ENCODE measurements at places on chromosomes 5 and 9.

- DNase-seq, result no peak
Observed at GRCh38 chr5:36681711-36682110, 75.3 kb downstream of the SLC1A3 start.

DNA sequence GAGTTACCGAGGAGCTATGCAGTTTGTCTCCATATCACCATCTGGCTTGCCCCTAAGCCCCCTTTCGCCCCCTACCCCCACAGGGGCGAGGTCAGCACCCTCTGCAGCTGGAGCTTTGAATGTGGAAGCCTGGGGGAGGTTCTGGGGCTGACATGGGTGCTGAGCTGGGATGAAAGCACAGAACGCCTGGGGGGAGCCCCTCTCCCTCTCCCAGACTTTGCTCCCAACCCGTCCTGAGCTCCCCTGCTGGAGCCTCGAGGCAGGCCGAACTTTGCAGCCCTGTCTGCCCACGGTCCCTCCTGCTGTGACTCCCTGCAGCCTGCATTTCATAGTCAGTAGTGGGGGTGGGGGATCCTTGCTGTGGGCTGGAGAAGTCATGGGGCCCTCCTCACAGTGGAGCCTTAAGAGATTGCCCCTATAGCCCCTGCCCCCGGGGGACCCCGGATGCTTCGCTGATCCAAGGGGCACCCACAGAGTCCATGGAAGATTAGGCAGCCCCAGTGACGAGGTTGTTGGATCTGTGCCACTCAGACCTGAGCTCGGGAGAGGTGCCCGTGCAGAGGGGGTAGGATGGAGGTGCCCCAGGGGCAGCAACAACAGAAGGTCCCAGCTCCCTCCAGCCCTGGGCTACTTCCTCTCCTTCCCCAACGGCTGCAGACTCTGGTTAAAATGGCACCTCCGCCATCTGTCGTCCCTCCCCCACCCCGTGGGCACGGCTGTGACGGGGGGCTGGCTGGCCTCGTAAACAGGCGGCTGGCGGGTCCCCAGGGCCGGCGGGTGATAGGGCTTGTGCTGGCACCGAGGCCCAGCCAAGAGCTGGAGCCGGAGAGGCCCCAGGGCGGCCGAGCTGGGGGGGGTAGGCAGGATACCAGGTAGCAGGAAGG lies 162.0 kb downstream of the C9orf50 start:
- DNase-seq, result no peak

- no peak for DNase-seq
Observed at GRCh38 chr5:154813736-154814135, 36.7 kb downstream of the FAXDC2 start.

DNA sequence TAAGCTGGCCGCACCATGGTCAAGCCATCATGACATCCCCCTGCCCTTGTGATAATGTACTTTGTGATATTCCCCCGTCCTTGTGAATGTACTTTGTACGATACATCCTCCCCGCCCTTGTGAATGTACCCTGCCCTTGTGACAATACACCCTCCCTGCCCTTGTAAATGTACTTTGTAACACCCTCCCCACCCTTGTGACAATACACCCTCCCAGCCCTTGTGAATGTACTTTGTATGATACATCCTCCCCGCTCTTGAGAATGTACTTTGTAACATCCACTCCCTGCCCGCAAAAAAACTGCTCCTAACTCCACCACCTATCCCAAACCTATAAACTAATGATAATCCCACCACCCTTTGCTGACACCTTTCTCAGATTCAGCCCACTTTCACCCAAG lies 313.8 kb downstream of the CTNND2 start:
- DNase-seq, result no peak

DNA sequence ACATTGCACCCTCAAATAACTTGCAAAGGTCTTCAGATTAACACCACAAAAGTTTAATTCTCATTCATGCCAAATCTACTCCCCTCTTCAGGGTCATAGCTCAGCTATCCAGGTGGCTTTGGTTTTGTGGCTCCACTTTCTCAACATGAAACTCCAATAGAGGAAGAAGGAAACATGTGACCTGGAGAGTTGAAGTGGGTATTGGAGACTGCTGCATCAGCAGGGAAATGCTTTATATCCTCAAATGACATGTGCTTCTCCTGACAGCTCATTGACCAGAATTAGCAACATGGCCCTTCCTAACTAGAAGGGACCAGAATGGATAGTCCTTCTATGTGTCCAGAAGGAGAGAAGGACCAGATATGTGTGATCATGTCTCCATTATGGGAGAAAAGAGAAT lies 73.6 kb downstream of the TLR4 start:
- DNase-seq, result no peak

DNA sequence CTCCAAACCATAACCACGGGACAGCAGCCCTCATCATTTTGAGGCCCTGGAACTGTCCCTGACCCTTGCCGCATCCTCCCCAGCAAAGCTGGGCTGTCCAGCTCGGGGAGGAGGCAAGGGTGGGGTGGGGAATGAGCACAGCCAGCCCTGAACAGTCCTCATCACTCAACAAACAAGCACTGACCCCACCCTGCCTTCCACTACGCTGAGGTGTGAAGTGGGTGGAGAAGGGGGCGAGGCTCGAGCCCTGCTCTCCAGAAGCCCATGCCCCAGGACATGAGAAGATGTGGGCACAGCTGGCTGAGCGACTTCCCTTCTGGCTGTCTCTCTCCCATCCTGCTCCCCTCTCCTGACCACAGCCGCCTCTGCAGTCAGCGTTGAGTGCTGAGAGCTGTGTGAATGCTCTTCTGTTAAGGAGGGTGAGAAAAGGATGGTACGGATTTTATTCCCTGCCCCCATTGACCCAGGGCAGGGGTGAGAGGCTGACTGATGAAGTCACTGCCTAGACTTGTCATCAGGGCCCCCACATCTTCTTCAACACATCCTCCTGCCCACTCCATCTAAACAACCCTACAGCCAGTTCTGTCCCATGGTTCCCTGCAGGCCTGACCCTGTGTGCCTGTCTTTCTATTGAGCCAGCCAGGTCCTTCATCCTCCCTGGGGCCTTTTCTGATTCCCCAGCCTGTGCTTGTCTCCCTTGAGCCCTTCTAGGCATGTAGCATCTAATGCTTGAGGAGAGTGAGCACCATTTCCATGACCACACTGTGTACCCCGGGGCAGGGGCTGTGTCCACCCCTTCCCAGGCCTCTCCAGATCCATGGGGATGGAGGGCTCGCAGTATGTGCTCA lies 276.0 kb downstream of the FSTL4 start:
- DNase-seq, result no peak

GRCh38 chr5:179385914-179386313 lies 40.7 kb upstream of the ADAMTS2 start:
- no peak for DNase-seq

GRCh38 chr9:77605449-77606220 lies 42.5 kb downstream of the GNA14 start:
- DNase-seq, result no peak

DNA sequence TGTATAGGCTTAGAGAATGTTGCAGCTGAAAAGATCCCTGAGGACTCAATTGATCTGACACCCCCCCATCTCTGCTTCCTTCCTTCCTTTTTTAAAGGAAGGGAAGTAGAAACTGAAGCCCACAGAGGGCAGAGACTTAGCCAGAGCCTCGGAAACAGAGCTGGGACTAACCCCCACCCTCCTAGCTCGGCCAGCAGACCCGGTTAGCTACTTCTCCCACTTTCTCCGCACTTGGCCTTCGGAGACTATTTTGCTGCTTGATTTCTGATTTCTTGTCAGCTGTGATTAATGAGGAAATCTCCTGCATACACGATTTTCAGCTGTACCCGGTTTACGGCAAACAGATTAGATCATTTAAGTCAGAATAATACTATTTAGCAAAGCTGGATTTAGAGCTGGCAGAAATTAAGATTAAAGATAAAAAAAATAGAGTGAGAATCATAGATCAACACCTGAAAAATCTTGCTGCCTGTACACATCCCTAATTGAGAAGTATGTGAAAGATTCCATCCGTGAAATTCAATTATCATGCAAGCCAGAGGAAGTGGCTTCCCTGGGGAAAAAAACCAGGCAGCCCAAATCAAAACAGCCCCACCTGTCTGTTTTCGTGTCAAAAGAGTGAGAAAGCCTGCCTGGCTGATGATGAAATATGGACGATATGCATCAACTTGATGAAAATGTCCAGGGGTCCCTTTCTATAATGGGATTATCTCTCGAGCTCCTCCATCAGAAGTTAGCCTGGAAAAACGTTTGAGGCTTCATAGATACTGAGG lies 159.5 kb upstream of the SHB start:
- DNase-seq, result no peak

DNA sequence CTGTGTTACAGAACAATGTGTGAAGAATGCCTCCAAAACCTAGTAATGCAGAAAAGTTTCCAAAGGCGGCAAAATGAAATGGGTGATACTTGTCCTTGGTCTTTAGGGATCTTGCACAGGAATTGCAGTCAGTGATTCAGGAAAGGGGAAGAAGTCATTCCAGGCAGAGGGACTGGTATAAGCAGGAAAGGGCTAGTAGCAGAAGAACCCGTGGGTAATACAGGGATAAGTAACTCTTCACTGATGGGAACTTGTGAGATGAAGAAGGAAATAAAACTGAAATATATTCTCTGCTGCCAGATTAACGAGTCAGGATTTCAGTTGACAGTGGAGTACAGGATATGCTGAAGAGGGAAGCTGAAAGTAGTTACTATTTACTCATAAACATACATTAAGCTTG lies 1.2 kb downstream of the SRFBP1 start:
- DNase-seq, result no peak

GRCh38 chr5:150562832-150563231 lies 54.9 kb downstream of the NDST1 start:
- no peak for DNase-seq

- no peak for DNase-seq
Observed at GRCh38 chr5:111627862-111628261, 115.5 kb upstream of the STARD4 start.

DNA sequence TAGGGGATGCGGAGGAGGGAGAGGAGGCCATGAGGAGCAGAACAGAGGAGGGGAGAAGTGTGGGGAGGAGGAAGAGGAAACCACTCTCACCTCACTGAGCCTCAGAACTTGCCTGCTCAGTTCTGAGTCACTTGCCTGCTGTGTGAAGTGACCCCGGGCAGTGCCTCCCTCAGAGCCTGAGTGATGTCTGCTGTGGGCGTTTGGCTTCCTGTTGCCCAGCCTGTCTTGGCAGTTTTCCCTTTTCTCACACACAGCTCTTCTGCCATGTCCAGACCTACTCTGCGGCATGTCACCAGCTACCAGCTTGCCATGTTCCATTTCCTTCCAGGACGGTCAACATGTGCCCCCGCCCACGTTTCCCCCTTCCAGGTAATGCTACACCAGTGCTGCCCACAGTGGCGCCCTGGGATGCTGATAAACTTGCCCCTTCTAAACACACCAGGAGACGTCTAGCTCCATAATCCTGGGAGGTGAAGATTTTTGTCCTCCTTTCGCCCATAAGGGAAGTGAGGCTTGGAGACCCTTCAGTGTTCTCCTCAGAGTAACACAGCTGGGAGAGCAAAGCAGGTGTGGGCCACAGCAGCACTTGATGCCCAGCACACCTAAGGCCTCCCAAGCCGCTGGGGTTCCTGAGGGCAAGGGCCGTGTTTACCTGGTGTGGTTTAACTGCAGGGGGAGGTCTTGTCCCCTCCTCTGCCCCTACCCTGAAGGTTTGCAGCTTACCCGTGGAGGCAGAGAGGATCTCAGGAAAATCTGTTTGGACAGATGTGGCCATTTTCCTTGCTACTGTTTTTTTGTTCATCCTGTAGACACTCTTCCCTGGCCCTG lies 63.8 kb upstream of the RNF130 start:
- no peak for DNase-seq

- no peak for DNase-seq
Observed at GRCh38 chr5:61167382-61167781, 5.1 kb upstream of the SMIM15 start.

GRCh38 chr9:14466429-14466818 lies 152.5 kb upstream of the NFIB start:
- no peak for DNase-seq

GRCh38 chr5:77921094-77921768 lies 145.1 kb upstream of the TBCA start:
- DNase-seq, result no peak

DNA sequence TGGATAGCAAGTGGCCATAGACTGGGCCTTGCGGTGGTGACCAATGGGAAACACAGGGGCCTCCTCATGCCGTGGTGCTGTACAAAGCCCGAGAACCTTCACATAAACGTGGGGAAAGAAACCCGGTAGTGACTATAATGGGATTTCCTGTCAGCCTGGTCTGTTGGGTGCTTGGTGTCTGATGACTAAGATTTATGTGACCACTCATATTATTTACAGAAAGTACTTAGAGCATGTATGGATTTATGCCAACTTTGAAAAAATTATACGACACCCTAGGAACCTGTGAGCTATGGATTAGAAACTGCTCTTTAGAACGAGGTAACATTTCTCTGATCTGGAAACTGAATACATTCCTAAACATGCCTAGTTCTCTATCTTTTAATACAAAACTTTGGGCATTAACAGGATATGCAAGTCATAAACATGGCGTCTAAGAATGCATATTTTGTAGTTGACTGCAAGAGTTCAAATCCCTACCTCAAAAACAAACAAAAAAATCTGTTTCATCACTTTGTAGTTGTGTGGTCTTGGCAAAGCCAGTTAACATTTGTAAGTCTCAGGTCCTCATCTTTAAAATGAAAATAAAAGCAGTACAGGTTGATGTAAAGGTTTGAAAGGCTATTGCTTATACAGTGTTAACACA lies 85.4 kb downstream of the TMEM167A start:
- DNase-seq, result no peak

DNA sequence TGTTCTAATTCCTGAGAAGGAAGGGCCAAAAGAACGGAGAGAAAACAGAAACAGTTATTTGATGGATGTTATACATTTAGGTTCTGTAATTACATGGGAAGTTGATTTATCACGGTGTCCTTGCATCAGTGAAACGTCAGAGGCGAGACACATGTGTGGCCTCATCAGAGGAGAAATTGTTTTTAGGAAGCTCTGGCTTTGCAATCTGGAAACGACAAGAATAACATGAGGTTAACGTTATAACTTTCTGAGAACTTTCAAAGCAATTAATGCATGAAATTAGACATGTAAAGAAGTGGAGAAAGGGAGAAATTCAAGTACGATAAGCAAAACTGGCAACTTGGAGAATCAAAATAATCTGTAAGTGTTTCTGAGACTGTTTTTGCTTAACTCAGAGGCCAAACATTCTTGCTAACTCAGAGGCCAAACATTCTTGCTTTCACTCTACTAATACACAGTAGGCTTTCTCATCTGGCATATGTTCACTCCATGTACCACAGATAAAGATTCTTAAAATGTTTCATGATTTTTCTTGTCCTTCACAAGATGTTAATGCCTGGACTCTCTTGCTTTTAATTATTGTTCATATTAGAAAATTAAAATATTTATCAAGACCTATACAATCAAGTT lies 933.0 kb downstream of the TLE4 start:
- no peak for DNase-seq

- no peak for DNase-seq
Observed at GRCh38 chr5:110346893-110347358, 379.5 kb downstream of the TMEM232 start.

DNA sequence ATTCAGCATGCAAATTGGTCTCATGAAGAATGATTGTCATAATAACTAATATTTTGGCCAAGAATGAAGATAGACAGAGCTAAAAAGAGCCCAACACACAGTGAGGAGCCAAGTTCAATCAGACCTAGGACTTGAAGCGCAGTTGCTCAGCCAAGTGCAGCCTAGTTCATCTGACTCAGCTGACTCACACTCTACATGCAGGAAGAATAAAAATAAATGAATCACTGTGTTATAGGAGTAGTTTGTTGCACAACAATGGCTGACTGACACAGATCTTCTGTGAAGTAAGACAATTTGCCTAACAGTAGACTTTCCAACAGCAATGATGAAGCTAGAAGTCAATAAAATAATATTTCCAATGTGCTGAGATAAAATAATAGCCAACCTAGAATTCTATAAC lies 261.5 kb downstream of the CEMIP2 start:
- DNase-seq, result peak; percentile 13

Data from fibroblast of skin of left biceps (primary cell).